Activated CD8-positive, alpha-beta memory T cell treated with anti-CD3 and anti-CD28 coated beads, Interleukin-2, amount 10 ng/mL, durations not matched to agents 7 days and 5 days (primary cell): ENCODE measurements at places on chromosomes 6 and 20. TPM values are rescaled to one million over a fixed set of nuclear protein-coding genes. Genes with fewer than 3 reads are reported as not detected.

Gene LGSN
- 0.18 TPM for total RNA-seq

Gene CDH4
- not detected for total RNA-seq

GRCh38 chr6:105087571-105088211, 92.1 kb downstream of the POPDC3 start:
- H3K36me3 ChIP-seq = no peaks in the 10 kb centered on the region
- DNase-seq = peak; percentile 44
- H3K4me1 ChIP-seq = no peaks in the 10 kb centered on the region
- H3K27me3 ChIP-seq = peaks cover 11% of the 10 kb centered on the region
- no peak overlapping the region for H3K27ac ChIP-seq

GRCh38 chr20:23630392-23630849, 7.3 kb downstream of the CST3 start:
- H3K27ac ChIP-seq = no peak overlapping the region
- H3K27me3 ChIP-seq = peaks cover 11% of the 10 kb centered on the region
- H3K4me1 ChIP-seq = no peaks in the 10 kb centered on the region

DNA sequence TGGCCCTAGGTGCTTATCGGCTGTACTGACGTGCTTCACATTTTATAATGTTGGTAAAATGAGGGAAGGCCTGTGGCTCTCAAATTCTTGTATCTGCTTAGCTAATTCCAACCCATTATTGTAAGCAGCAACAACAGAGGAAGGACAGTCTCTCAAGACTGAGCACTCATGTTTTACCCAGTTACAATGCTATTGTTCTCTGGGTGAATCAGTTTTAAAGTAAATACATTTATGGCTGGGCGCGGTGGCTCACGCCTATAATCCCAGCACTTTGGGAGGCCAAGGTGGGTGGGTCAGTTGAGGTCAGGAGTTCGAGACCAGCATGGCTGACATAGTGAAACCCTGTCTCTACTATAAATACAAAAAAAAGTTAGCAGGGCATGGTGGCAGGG, 194.6 kb downstream of the PRKN start:
- no peaks in the 10 kb centered on the region for H3K4me1 ChIP-seq
- no peaks in the 10 kb centered on the region for H3K27me3 ChIP-seq
- H3K36me3 ChIP-seq = no peaks in the 10 kb centered on the region
- no peak for DNase-seq
- H3K4me3 ChIP-seq = no peak overlapping the region
- H3K27ac ChIP-seq = no peak overlapping the region

DNA sequence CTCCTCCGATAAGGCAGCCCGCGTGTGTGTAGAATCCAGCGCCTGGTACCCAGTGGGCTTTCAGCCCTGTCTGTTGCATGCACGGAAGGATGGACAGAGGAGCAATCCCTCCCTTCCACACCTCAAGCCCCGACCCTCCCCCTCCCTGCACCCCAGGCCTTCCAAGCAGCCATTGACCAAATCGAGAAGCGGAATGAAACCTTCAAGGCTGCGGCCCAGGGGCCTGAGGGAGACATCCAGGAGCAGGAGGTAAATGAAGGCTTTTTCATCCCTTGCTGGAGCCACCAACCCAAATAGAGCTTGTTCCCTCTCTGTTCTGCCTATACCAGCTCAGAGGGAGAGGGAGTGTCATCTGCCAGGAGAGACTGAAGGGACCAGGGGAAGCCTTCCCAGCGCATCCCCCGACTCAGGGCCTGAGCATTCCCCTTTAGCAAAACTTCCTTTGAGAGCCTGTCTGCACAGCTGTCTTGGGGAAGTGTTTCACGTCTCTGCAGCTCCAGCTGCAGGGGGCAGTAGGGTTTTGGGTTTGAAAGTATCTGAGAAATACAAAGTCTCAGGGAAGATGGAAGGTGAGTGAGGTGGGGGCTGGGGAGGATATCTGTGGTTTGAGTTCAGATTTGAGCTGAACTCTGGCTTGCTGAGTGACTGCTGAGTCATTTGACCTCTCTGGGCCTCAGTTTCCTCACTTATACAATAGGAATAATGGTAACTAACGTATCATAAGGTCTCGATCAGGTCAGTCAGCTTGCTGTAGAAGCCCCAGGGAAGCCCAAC, 16.1 kb downstream of the FGD2 start:
- peaks cover 81% of the 10 kb centered on the region for H3K4me1 ChIP-seq
- DNase-seq = peak; percentile 90
- no peak overlapping the region for H3K4me3 ChIP-seq
